ENCODE measurements at places on chromosomes 16 and 17.

DNA sequence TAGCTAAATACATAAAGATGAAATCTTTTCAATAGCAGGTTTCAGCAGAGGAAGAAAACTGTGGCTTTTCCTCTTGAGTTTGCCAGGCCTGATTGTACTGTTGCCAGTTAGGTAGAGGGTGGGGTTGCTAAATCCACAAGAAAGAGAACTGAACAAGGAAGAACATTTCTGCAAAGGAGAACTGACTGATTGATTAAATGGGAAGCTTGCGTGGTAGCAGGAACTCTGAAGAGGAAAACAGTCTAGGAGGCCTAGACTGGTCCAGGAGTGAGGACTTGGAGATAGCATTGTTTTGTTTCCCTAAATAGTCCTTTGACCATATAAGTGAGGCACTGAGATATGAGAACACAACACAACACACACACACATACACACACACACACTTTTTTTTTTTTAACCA is 18.8 kb downstream of the LRRC36 start:
- no peak for DNase-seq

- DNase-seq, result no peak
These were observed 1.7 kb upstream of the MRM1 start for GRCh38 chr17:36599546-36600250.

DNA sequence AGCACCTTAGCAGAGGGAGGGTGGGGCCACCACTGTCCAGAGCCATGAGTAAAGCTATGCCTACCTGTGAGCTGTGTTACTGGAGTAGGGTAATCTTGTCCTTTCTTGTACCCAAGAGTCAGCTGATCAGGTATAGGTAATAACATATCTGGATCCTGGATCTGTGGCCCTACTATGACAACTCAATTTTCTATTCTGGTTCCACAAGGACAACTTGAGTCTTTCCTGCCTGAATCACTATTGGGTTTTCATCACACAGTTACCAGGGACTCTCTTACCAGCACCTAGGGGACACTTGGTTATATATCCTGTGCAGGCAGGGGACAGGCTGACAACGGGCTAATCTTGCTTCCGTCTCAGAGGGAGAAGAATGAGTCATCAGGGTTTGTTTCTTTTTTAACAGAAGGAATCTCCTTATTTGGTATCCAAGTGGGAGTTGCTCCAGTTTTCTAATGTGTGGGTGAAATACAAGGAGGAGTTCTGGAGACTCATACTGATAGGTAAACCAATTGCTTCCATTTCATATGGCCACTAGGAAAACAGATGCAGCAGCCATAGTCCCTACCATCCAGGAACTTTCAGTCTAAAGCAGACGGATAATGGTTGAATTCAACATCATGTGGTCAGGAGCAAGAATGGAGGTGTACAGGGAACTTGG is 6.8 kb downstream of the ZNF267 start:
- peak; percentile 86 for DNase-seq

- DNase-seq, result peak; percentile 90
These were observed 11.4 kb downstream of the SLFN5 start for GRCh38 chr17:35254107-35254773.

DNA sequence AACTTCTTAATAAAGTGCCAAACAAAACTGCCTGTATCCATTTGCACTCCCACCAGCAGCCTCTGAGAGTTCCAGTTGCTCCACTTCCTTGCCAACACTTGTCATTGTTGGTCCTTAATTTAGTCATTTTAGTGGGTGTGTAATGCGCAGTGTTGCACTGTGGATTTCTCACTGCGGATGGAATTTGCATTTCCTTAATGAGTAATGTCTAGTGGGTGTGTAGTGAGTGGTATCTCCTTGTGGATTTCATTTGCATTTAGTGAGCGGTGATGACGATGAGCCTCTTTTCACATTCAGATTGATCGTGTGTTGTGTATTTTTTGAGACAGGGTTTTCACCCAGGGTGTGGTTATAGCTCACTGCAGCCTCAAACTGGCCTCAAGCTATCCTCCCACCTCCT is 4.1 kb upstream of the MSLN start:
- DNase-seq, result no peak

- DNase-seq, result peak; percentile 92
These were observed 1.8 kb downstream of the ST3GAL2 start for GRCh38 chr16:70437017-70437581.

GRCh38 chr16:29139261-29139802 is 154.5 kb downstream of the LAT start:
- no peak for DNase-seq

Measured in astrocyte of the spinal cord (primary cell).